ENCODE measurements at places on chromosomes 3 and 15.
A peak's percentile ranks its signal among the peaks of the same experiment; 100 is the strongest.

GRCh38 chr3:4580346-4581123 lies 87.4 kb downstream of the ITPR1 start:
- no peaks in the 10 kb centered on the region for H3K27me3 ChIP-seq
- no peak overlapping the region for H3K27ac ChIP-seq
- no peak for DNase-seq
- H3K4me1 ChIP-seq = peaks cover 23% of the 10 kb centered on the region
- no peak overlapping the region for H3K4me3 ChIP-seq

DNA sequence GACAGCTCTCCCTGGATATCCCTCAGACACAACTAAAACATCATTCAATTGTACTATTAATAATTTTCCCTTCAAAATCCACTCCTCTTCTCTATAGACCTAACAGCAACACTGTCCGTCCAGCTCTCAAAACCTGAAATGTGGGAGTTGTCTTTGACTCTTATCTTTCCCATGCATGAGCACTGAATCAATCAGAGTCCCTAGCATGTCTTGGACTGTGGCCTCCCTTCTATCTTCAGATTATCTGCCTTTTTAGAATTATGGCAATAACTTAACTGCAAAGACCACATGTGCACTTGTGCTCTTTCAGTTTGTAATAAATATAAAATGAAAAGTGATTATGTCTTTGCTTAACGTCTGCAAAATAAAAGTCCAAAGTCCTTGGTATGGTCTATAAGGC lies 107.0 kb downstream of the UBE3A start:
- DNase-seq = no peak
- H3K27me3 ChIP-seq = no peaks in the 10 kb centered on the region
- H3K4me1 ChIP-seq = no peaks in the 10 kb centered on the region
- no peak overlapping the region for H3K27ac ChIP-seq

DNA sequence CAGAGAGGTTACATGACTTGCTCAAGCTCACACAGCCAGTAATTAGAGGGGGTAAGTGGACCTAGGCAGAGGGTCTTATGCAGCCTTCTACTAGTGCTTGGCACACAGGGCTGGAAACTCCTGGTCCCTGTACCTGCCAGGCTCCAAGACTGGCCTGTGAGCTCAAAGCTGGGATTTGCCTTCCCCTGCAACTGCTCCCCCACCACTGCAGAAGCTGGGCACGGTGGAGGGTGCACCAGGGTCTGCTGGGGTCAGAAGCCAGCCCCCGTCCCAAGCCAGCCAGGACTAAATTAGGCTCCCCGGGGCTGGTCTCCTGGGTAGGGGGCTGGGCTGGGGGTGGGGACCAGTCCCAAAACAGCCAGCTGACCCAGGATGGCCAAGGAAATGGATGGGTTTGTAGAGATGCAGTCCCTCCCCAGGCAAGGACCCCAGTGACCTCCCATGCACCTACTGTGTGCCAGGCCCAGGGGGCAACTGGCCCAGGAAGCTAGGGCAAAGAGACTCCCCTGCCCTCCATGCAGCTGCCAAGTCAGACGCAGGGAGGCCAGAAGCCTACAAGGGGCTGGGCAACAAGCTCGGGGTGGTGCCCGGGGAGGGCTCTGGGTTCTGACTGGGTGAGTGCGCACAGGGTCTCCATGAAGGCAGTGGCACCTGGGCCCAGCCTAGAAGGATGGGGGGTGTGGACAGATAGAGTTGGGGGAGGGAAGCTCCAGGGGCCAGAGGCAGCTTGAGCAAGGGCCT lies 51.8 kb upstream of the LINGO1 start:
- no peak for DNase-seq
- no peaks in the 10 kb centered on the region for H3K4me1 ChIP-seq
- peaks cover 12% of the 10 kb centered on the region for H3K27me3 ChIP-seq
- no peak overlapping the region for H3K4me3 ChIP-seq
- no peaks in the 10 kb centered on the region for H3K36me3 ChIP-seq
- no peak overlapping the region for H3K27ac ChIP-seq

- peaks cover 35% of the 10 kb centered on the region for H3K4me1 ChIP-seq
- no peak overlapping the region for H3K4me3 ChIP-seq
- H3K27ac ChIP-seq = peak overlapping the region; percentile 83
- no peaks in the 10 kb centered on the region for H3K36me3 ChIP-seq
- H3K27me3 ChIP-seq = no peaks in the 10 kb centered on the region
- peak; percentile 48 for DNase-seq
Measured at GRCh38 chr3:195224156-195224979, 46.6 kb downstream of the XXYLT1 start.

- no peak overlapping the region for H3K4me3 ChIP-seq
- H3K4me1 ChIP-seq = peaks cover 69% of the 10 kb centered on the region
- H3K27ac ChIP-seq = peak overlapping the region; percentile 82
- no peaks in the 10 kb centered on the region for H3K36me3 ChIP-seq
- no peak for DNase-seq
Measured at GRCh38 chr3:183265157-183265642, 12.1 kb downstream of the B3GNT5 start.

GRCh38 chr3:110822971-110823370 lies 248.6 kb upstream of the NECTIN3 start:
- no peaks in the 10 kb centered on the region for H3K4me1 ChIP-seq
- H3K4me3 ChIP-seq = no peak overlapping the region
- DNase-seq = no peak
- no peaks in the 10 kb centered on the region for H3K27me3 ChIP-seq

GRCh38 chr3:46489875-46490274 lies 7.9 kb upstream of the RTP3 start:
- H3K4me1 ChIP-seq = peaks cover 8% of the 10 kb centered on the region
- H3K27ac ChIP-seq = no peak overlapping the region
- no peaks in the 10 kb centered on the region for H3K36me3 ChIP-seq
- no peak overlapping the region for H3K4me3 ChIP-seq

DNA sequence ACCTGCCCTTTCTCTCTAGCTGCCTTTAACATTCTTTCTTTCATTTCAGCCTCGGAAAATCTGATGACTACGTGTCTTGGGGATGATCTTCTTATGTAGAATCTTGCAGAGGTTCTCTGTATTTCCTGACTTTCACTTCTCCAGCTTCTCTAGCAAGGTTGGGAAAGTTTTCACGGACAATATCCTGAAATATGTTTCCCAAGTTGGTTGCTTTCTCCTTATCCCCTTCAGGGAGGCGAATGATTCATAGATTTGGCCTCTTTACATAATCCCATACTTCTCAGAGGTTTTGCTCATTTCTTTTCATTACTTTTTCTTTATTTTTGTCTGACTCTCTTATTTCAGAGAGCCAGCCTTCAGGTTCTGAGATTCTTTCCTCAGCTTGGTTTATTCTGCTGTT lies 62.1 kb upstream of the CCDC54 start:
- H3K27me3 ChIP-seq = no peaks in the 10 kb centered on the region
- H3K4me1 ChIP-seq = no peaks in the 10 kb centered on the region
- no peaks in the 10 kb centered on the region for H3K36me3 ChIP-seq
- no peak overlapping the region for H3K4me3 ChIP-seq
- DNase-seq = no peak

DNA sequence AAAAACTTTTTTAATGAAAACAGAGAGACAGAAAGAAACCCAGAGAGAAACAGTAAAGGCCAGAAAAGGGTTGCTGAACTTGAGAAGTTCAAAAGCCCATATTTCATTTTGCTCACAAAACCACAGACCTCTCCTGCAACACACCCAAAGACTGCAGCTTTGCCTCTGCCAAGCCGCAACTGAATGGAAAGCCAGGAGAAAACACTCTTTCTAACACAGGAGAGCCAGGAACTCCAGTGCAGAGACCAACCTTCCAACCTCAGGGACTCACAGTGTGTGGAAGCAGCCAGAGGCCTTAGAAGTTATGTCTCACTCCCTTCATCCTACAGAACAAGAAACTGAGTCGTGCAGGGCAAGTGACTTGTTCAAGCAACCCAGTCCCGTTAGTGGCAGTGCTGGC lies 163.1 kb upstream of the HES1 start:
- no peak overlapping the region for H3K27ac ChIP-seq
- H3K4me1 ChIP-seq = peaks cover 39% of the 10 kb centered on the region
- no peaks in the 10 kb centered on the region for H3K36me3 ChIP-seq
- no peak overlapping the region for H3K4me3 ChIP-seq

DNA sequence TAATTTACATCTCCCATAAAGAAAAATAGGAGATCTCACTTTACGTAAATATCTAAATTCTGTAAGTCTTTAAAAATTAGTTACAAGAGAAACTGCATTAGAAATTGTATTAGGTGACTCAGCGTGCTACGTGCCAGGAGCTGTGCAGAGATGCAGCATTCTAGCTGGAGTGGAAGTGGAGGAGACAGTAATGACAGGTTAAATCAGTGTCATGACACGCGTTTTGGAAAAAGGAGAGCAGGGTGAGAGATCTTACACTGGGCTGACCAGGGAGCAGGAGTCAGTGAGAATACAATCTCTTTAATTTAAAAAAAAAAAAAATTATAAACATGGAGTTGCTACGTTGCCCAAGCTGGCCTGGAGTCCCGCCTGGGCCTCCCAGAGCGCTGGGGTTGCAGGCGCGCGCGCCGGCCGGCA lies 635 bp downstream of the TUBGCP5 start:
- peaks cover 27% of the 10 kb centered on the region for H3K36me3 ChIP-seq
- no peaks in the 10 kb centered on the region for H3K27me3 ChIP-seq
- H3K4me1 ChIP-seq = peaks cover 24% of the 10 kb centered on the region
- no peak for DNase-seq

DNA sequence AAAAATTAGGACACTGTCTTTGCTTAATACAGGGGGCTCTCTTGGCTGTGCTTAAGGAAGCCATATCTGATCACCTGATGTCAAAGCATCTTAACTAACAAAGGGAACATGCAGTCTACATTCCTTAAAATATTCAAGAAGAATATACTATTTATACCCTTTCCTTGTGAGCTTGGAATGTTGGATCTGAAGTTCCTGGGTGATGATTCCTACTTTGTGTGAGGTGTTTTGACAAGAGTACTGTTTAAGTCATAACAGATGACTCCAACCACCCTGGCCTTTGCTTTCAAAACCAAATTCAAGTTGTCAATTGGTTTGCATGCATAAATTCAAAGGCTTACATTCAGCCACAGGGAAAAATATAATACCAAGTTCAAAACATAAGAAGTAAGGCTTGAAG lies 862.7 kb upstream of the SEMA6D start:
- no peak overlapping the region for H3K4me3 ChIP-seq
- H3K36me3 ChIP-seq = no peaks in the 10 kb centered on the region
- no peak for DNase-seq
- H3K27me3 ChIP-seq = no peaks in the 10 kb centered on the region

- no peak overlapping the region for H3K4me3 ChIP-seq
- H3K4me1 ChIP-seq = peaks cover 51% of the 10 kb centered on the region
- no peaks in the 10 kb centered on the region for H3K36me3 ChIP-seq
Measured at GRCh38 chr15:25797936-25798901, 64.9 kb downstream of the ATP10A start.

GRCh38 chr3:76400141-76400540 lies 614.8 kb upstream of the ZNF717 start:
- no peaks in the 10 kb centered on the region for H3K27me3 ChIP-seq
- H3K4me3 ChIP-seq = no peak overlapping the region
- no peak overlapping the region for H3K27ac ChIP-seq
- no peaks in the 10 kb centered on the region for H3K36me3 ChIP-seq

- H3K36me3 ChIP-seq = no peaks in the 10 kb centered on the region
- H3K27ac ChIP-seq = peak overlapping the region; percentile 47
- no peak for DNase-seq
- peaks cover 53% of the 10 kb centered on the region for H3K4me1 ChIP-seq
Measured at GRCh38 chr3:31235062-31235700, 297.5 kb upstream of the STT3B start.

DNA sequence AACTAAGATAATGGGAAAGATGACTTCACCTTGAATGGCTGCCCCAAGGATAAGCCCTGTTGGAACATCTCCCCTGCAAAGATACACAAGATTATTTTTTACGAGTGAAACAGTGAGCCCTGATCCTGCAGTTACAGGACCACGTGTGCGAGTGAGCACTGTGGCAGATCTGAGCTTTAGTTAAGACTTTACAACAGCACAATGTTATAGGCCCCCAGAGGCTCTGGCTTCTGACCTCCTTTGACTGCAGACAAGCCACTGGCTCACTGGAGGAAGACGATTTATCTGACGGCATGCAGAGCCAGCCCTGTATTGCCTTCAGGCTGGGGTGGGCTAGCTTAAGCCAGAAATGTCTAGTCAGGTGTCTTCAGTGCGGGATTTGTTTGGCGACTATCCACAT lies 174.4 kb downstream of the ARRDC4 start:
- no peak overlapping the region for H3K4me3 ChIP-seq
- no peak overlapping the region for H3K27ac ChIP-seq
- H3K4me1 ChIP-seq = no peaks in the 10 kb centered on the region
- DNase-seq = no peak
- H3K27me3 ChIP-seq = peaks cover 3% of the 10 kb centered on the region

DNA sequence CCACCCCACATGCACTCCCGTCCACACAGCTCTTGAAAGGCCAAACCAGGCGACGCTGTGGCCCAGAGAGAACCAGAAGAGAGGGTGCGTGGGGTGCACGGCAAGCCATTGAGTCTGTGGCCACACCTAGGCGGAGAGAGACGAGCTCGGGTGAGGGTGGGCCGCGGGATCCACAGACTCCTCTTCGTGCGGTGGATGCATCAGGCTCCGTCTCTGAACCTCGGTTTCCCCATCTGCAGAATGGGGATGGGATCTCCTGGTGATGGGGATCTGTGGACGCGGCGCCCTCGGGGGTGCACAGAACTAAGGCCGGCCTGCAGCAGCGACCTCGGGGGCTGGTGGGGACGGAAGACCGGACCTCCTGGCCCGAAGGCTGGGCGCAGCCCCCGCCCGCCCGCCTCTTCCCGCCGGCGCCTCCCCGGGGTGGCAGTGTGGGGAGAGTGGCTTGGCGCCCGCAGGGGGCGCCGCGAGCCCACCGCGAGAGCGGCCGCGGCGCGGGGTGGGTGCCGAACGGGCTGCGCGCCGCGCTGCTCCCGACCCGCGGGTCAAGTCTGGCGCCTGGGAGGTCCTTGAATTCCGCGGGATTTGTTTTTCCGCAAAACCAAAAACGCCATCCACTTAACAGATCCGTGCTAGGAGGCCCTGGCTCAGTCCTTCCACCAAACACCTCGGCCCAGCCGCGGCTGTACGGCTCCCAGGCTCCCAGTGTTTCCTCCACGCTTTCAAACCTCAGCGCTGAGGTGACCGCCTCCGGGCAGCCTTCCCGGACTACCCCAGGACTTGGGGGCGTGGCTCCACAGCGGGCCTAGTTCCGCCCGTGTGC lies 13.2 kb upstream of the ADPGK start:
- no peak overlapping the region for H3K27ac ChIP-seq
- peaks cover 13% of the 10 kb centered on the region for H3K4me1 ChIP-seq
- peak overlapping the region; percentile 57 for H3K4me3 ChIP-seq
- H3K27me3 ChIP-seq = no peaks in the 10 kb centered on the region
- no peak for DNase-seq

DNA sequence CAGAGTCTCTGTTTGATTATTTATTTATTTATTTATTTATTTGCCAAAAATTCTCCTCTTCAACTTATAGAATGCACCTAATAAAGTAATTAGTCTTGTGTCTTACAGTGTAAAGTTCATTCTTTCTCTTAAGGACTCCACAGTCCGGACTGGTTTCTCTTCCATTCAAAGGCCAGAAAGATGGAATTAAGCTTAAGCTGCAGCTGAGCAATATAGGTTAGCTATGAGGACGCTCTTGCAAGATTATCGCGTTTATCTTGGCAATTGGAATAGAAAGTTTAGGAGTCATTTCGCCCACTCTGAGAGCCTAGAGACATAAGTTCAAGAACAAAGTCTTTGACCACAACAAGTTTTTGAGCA lies 15.0 kb downstream of the TAGLN3 start:
- H3K4me1 ChIP-seq = peaks cover 6% of the 10 kb centered on the region
- no peak for DNase-seq
- no peaks in the 10 kb centered on the region for H3K27me3 ChIP-seq
- no peak overlapping the region for H3K4me3 ChIP-seq

Data from suprapubic skin (tissue), 4 donors.